Mucosa of gallbladder (tissue), 1 donor: ENCODE measurements at places on chromosomes 2 and 18.

- no peak for DNase-seq
These were observed 423.1 kb upstream of the POU3F3 start for GRCh38 chr2:104430852-104431251.

- no peak for DNase-seq
These were observed 22.2 kb upstream of the IL1RN start for GRCh38 chr2:113105047-113105785.

GRCh38 chr2:62158444-62159121 is 37.3 kb upstream of the B3GNT2 start:
- DNase-seq = no peak

DNA sequence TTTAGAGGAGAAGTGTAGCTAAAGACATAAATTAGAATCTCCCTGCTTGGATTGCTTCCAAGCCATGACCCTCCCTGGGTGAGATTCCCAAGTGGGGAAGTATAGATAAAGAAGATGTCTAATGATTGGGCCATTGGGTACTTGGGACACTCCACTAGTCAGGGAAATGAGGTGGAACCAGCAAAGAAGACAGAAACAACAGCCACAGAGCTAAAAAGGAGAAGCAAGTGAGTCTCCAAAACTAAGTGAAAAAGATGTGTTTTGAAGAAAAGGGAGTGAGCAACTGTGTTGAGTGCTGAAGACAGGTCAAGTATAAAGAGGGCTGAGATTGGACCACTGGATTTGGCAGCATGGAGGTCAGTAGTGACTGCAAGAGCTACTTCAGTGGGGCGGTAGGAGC is 276.7 kb upstream of the STON1 start:
- no peak for DNase-seq

DNA sequence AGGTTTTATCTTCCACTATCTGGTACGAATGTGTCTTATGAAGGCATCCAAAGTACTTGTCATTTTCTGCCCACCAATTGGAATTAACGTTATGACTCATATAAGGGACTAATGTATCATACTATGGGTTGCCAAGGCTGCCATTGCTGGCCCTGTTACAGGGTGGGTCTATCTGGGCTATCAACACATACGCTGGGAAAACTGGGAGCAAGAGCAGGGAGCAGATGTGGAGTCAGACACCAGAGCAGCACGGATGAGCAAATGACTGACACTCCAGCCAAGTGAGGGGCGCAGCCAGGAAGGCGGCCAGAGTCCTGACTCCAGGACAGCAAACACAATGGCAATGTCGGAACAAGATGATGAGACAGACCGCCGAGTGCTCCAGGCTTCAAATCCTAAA is 145.9 kb downstream of the COPS8 start:
- no peak for DNase-seq

DNA sequence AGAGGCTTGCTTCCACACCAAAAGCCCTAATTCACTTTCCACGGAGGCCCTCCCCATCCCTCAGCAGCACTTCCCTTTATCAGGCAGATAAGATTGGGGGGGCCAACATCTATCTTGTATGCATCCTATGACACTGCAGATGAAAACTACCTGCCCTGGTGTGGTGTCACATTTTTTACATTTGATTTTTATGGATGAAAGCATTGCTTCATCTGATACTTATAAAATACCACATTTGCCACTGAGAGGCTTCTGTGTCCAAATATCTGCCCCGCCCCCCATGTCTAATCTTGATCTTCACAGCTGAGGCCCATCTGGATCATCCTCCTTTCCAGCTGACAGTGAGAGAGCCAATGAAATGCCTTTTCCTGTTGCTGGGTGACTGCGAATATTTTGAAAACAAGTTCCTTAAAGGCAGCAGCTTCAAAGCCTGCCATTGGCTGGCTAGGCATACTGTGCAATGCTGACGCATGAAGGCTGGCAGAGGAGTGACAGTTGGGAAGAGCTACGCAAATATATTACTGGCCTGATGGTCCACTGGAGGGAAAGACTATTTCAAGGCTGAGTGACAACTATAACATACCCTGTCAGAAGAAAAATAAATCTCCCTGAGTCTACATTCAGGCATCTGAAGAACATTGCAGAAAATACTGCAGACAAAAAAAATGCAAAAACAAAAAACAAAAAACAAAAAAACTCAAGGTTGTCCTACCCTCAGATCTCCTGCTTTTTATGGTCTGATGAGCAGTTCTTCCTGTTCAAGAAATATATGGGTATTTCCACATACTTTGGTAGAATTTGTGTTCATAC is 318.7 kb downstream of the PDE11A start:
- peak; percentile 70 for DNase-seq

- peak; percentile 21 for DNase-seq
These were observed 308.3 kb upstream of the SLC8A1 start for GRCh38 chr2:40760071-40760666.

GRCh38 chr2:28454016-28454930 is 41.6 kb upstream of the PLB1 start:
- no peak for DNase-seq

DNA sequence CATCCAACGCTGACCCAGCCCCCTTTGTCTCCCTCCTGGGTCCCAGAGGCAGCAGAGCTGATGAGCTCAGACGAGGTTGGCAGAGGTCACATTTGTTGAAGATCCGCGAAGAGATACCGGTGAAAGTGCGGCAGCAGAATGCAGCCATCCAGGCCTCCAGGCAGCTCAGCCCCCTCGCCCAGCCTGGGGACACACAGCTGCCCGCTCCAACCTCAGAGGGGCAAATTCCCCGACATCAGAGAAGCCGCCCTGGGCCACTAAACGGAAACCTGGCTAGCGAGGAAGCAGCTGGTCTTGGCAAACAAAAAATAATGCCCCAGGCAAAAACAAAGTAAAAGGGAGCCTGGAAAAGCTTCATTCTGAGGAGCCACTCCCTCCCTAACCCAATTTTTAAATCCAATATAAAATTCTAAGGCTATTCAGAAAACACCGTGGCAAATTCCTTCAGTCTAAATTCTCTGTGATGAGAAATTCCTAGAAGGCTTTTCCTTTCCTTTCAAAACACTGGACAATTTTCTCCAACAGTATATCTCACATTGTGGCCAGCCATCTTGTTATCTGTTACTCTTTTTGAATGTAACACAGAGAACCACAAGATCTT is 262.4 kb downstream of the SS18 start:
- no peak for DNase-seq

DNA sequence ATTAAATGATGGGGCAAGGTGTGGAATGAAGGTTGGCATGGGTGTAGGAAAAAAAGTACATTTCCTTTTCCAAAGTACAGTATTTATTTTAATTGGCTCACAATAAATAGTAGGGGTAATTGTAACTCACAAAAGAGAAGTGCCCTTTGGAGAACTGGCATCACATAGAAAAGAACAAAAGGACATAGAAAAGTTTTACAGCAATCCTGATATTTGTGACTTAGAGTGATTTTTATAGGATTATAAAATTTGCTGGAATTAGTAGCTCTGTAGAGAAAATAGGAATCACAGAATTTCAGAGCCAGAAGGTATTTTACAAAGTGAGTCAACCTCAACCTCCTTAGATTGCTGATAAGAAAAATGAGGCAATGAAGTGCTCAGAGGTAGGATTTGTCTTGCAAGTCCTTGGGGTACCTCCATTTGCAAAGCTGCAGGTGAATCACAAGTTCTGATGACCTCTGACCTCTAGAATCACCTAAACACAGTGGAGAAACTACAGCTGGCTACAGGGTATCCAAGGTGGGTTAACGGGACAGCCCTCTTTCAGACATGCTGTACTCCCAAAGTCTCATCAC is 133.6 kb downstream of the SOCS6 start:
- DNase-seq = no peak

GRCh38 chr2:15553519-15553918 is 7.6 kb downstream of the NBAS start:
- DNase-seq = no peak

- DNase-seq = no peak
These were observed 167.9 kb upstream of the REG3A start for GRCh38 chr2:79327460-79327859.

DNA sequence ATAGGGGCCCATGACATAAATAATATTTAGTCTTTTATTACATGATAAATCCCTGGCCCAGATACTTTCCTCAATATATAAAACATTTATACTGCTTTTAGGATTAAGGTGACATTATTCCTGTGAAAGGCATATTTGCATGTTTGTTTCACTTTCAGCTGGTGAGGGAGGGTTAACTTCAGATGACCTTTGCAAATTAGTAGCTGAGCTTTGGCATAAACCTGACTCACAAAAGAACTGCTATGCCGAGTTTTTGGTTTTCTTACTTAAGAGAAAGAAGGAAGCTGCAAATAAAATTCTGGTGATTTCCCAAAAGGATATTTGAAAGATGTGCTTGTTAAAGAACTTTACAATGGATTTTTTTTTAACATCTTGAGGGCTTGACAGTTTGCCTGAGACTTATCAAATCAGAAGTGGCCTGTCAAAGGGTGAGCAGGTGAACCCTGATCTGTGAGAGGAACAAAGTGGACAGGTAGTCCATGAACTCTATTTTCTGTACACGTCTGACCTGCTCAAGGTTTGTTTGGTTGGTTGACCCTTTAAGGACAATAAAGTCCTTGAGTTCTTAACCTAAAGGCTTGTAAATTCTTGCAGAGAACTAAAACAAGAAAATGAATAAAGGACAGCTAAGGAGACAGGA is 93.5 kb downstream of the FAM124B start:
- DNase-seq = no peak

GRCh38 chr18:341102-341501 is 73.3 kb upstream of the THOC1 start:
- DNase-seq = no peak

- no peak for DNase-seq
These were observed 13.3 kb downstream of the EIF2AK3 start for GRCh38 chr2:88613921-88614320.

DNA sequence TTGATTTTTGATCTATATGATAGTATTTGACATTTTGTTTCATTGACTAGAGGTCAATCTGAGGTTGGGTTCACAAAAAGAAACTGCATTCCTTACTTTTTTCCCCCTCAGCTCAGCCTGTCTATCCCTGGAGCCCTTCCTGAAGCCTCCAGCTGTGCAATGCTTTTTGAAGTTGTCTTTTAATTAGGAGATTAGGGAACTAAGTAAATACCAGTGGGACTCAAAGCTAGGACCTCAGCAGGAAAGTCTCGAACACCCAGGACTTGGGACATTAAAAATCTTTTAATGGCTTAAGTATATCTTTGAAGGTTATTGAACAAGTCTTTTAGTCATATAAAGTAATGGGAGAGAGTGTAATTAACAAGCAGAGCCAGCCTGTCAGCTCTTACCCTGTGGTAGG is 220.2 kb downstream of the PDE11A start:
- no peak for DNase-seq

DNA sequence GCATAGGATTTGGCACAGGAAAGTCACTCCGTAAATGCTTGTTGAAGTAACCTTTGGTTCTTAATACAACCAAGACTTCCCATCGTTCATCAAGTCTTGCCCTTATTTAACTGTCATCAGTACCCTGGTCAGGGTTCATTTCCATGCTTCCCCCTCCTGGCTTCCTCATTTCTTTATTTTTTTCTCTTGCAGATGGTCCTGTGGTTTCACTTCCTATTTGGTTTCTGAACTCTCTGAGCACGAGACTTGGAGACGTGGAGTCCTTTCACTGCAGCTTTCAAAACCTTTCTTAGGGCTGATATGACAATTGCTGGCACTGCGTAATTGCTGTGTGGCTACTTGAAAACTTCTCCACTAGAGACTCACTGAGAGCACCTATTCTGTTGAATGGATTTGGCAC is 59.9 kb upstream of the PID1 start:
- peak; percentile 18 for DNase-seq

- DNase-seq = no peak
These were observed 7.3 kb downstream of the TGIF1 start for GRCh38 chr18:3457261-3457724.

DNA sequence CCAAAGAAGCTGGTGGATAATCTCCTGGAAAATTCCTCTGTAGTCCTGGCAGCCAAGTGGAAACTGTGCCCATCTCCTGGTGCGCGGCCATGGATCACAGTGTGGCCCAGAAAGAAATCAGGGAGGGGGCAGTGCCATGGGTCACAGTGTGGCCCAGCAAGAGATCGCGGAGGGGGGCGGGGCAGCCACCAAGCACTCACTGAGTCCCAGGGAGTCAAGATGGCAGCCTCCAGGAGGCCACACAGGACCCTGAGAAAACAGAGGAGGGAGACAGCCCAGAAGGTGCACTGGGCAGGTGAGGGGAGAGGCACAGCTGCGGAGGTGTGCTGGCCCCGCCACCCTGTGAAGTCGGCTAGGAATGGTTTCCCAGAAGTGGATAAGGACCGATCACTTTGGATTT is 8.1 kb upstream of the ATP6V1B1 start:
- no peak for DNase-seq

- DNase-seq = no peak
These were observed 168.7 kb upstream of the FN1 start for GRCh38 chr2:215604606-215605005.

DNA sequence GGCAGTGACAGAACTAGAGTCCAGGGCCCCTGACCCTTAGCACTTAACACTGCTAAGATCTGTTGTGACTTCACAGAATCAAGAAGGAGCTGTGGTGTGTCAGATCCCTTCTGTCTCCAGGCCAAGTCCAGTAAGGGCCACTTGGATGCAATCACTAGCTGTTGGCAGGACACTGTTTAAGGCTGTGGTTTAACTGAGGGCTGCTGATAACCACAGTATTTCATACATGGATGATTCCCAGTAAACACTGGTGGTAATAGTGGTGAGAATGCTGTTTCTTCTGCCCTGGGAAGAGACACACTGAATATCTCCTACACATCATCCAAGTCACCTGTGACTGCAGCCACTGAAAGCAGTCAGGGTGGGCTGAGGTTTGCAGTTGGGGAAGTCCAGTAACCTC is 77.7 kb upstream of the FBXO11 start:
- no peak for DNase-seq

DNA sequence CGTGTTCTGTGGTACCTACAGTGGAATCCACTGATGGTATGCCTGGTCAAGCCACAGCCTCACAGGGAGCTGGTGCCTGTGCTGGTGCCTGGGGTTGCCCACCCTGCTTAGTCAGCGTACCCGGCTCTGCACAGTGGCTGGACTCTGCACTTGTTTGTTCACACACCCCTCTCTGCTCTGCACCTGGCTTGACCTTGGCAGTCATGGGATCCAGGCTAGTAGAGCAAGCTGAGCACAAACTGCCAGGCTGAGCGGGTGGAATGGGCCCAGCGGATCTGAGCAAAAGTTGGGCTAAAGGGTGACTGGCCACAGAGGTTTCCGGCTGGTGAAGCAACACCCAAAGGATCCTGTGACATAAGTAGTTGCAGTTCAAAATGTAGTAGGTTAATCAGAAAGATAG is 163.5 kb downstream of the CDH19 start:
- DNase-seq = no peak

GRCh38 chr2:209579230-209579749 is 155.4 kb downstream of the MAP2 start:
- peak; percentile 12 for DNase-seq

DNA sequence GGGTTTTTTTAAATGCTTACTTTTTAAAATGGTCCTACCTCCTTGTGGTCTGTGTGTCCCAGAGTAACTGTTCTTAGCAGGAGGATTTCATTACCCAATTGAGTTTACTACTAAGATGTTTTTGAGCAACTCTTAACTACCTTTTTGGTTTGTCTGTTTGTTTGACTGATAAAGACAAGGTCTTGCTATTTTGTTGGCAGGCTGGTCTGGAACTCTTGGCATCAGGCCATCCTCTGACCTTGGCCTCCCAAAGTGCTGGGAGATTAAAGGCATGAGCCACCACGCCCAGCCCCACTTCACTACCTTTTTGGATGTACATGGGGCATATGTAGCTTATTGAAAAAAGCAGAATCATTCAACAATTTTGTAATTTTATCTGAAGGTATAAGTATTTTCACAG is 14.9 kb downstream of the MRPS9 start:
- no peak for DNase-seq
